GM12878 (cell line): ENCODE measurements at places on chromosomes 5 and 9. TPM values are rescaled to one million over a fixed set of nuclear protein-coding genes. Genes with fewer than 3 reads are reported as not detected.

The RNF44 gene
- polyA plus RNA-seq, result 4.7 and 6.4 TPM in 2 replicates

The PCDHGB2 gene
- polyA plus RNA-seq, result 0.24 and 0.28 TPM in 2 replicates

The STPG3 gene
- not detected in 2 replicates for polyA plus RNA-seq

The PRELID2 gene
- not detected in 2 replicates for polyA plus RNA-seq

The PCDH12 gene
- 0.12 and 0.14 TPM in 2 replicates for polyA plus RNA-seq

The PCDHB15 gene
- not detected in 2 replicates for polyA plus RNA-seq

The ADAMTSL1 gene
- not detected in 2 replicates for polyA plus RNA-seq

The RASEF gene
- polyA plus RNA-seq, result not detected in 2 replicates

The WNT8A gene
- polyA plus RNA-seq, result not detected in 2 replicates

The BRIX1 gene
- 113 and 119 TPM in 2 replicates for polyA plus RNA-seq

The PCDHB12 gene
- polyA plus RNA-seq, result 0.08 TPM in 1 of 2 replicates, not detected in the other
